ENCODE measurements at places on chromosomes 16 and 17. TPM values are rescaled to one million over a fixed set of nuclear protein-coding genes. Genes with fewer than 3 reads are reported as not detected.

DNA sequence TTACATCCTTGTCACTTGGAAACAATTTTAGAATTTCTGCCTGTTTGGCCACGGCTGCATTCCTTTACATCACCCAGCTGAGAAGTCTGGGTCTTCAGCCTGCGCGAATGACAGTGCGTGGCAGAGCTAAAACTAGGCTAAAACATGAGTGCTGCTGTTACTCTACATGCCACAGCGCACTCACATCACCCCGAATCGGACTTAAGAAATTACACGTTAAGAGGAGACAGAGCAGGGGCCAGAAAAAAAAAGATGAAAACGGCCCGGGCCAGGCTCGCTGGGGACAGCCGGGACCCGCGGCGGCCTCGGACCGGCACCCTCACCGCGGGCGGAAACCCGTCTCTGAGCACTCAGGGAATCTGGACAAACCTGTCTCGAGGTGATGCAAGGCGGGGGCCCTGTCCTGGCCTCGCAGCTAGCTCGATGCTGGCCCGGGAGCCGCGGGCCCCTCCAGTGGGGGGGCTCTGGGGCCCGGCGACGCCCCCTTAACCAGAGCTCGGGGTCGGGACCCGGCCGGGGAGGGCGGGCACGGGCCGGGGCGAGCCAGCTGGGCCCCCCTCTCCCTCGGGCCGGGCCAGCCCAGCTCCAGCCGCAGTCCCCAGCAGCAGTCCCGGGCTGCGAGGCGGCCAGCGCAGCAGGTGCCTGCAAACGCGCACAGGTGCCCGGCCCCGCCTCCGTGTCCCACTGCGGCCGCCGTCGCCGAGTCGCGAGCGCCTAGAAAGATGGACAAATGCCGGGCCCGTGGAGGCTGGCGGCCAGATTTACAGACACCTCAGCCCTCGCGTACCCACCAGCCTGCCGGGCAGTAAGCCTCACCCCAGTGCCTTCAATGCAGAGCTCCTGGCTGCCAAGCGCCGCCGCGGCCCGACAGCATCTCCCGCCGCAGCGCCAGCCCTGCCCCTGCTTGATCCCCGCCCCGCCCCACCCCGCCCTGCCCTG is at the start of gene AKTIP:
TSS of gene AKTIP (minus strand) at position 879 of the 939 bp plus-strand sequence. CDS start 2,950 bp downstream, outside the sequence.
- DNase-seq: no peak
- H3K4me3 ChIP-seq: peak within 1 kb of the TSS; percentile 98
- peaks cover 3% of the 10 kb centered on the region for H3K27me3 ChIP-seq
- H3K36me3 ChIP-seq: peaks cover 9% of the 10 kb centered on the region
- peak within 1 kb of the TSS; percentile 99 for H3K27ac ChIP-seq

- H3K27me3 ChIP-seq: no peaks in the 10 kb centered on the region
- no peak overlapping the region for H3K4me3 ChIP-seq
- H3K36me3 ChIP-seq: peaks cover 23% of the 10 kb centered on the region
Measured at GRCh38 chr17:16013943-16014407, 14.4 kb downstream of the TTC19 start.

DNA sequence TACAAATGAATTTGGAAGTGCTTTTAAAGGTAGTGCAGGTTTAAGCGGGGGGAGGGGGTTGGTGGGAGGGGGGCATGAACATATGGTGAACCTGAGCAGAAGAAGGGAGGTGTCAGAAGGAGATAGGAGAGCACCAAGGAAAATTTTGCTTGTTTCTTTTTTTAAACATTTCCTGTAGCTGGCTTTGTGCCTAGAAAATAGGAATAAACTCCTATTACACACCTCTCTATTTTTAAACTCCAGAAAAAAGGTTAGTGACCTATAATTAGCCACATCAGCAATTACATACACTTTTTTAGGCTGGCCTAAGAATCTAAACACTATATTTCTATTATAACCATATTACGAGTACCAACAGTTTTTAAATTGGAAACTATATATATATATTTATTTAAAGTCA is 159.1 kb downstream of the SKAP1 start:
- no peak overlapping the region for H3K27ac ChIP-seq
- H3K4me1 ChIP-seq: peaks cover 3% of the 10 kb centered on the region
- DNase-seq: no peak
- no peak overlapping the region for H3K4me3 ChIP-seq

DNA sequence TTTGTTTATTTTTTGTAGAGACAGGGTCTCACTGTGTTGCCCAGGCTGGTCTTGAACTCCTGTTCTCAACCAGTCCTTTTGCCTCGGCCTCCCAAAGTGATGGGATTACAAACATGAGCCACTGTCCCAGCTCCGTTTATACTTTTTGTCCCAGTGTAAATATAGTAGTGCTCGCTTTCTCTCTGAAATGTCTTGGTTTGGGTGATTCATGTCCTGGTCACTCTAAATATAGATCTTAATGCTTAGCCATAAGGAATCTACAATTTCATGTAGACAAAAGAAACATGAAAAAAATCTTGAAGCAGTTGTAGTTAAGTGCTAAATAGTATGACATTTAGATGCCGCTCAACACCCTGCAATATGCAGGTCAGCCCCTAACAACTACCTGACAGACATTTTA is 126.9 kb downstream of the KATNIP start:
- H3K27me3 ChIP-seq: no peaks in the 10 kb centered on the region
- no peak for DNase-seq
- no peak overlapping the region for H3K4me3 ChIP-seq
- H3K27ac ChIP-seq: peak overlapping the region; percentile 37
- H3K4me1 ChIP-seq: peaks cover 33% of the 10 kb centered on the region

GRCh38 chr17:63446753-63447470 is 806 bp upstream of the CYB561 start:
- peak overlapping the region; percentile 44 for H3K4me3 ChIP-seq
- peaks cover 20% of the 10 kb centered on the region for H3K27me3 ChIP-seq
- peaks cover 13% of the 10 kb centered on the region for H3K4me1 ChIP-seq
- peak overlapping the region; percentile 41 for H3K27ac ChIP-seq
- DNase-seq: no peak
- H3K36me3 ChIP-seq: no peaks in the 10 kb centered on the region

GRCh38 chr17:6488008-6488539 is 43.8 kb downstream of the PIMREG start:
- no peak overlapping the region for H3K4me3 ChIP-seq
- no peak for DNase-seq
- peaks cover 24% of the 10 kb centered on the region for H3K27me3 ChIP-seq
- H3K27ac ChIP-seq: no peak overlapping the region
- peaks cover 5% of the 10 kb centered on the region for H3K4me1 ChIP-seq
- H3K36me3 ChIP-seq: no peaks in the 10 kb centered on the region

GSG1L gene
- total RNA-seq: 1.4 TPM

DNA sequence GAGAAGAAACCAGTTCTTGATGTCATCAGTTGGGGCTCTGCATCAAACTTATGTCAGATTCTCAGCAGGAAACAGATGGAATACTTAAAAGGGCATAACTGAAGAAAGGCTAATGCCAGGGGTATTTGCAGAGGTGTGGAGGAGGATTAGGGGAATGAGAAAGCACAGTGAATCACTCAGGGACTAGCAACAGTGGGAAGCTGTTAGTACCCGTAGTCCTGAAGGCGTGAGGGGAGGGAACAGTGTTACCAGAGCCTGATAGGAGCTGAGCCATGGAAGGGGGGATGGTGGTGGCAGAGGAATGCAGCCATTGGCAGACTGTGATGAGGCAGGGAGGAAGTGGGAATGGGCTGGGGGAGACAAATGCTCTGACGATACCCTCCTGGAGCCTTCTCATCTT is 162.3 kb downstream of the UTP18 start:
- peaks cover 29% of the 10 kb centered on the region for H3K27me3 ChIP-seq
- H3K4me3 ChIP-seq: no peak overlapping the region
- no peaks in the 10 kb centered on the region for H3K36me3 ChIP-seq
- H3K27ac ChIP-seq: no peak overlapping the region

CCL7 gene
- total RNA-seq: not detected

GRCh38 chr17:48290378-48290777 is 139.6 kb downstream of the SKAP1 start:
- DNase-seq: no peak
- peaks cover 7% of the 10 kb centered on the region for H3K27me3 ChIP-seq
- H3K4me1 ChIP-seq: peaks cover 15% of the 10 kb centered on the region
- H3K4me3 ChIP-seq: no peak overlapping the region
- no peaks in the 10 kb centered on the region for H3K36me3 ChIP-seq

DNA sequence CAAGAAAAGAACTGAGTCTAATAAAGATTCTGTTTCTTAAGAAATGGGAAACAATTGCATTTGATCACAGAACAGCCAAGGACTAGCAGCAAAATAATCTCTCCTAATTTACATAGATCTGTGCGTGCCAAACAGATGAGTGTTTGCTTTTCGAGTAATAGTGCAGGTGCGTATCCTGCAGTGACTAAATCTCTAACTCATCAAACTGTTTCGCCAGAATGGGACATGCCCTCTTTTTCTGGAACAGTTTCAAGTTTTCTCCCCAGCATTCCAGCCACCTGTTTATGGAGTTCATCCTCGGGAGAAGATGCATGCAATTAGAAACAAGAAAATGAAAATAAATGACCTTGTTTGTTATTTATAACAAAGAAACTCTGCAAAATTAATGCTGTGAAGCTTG is 5.7 kb upstream of the TOX3 start:
- no peak for DNase-seq
- no peaks in the 10 kb centered on the region for H3K36me3 ChIP-seq
- H3K4me3 ChIP-seq: no peak overlapping the region

INCA1 gene
- total RNA-seq: 0.86 TPM

DNA sequence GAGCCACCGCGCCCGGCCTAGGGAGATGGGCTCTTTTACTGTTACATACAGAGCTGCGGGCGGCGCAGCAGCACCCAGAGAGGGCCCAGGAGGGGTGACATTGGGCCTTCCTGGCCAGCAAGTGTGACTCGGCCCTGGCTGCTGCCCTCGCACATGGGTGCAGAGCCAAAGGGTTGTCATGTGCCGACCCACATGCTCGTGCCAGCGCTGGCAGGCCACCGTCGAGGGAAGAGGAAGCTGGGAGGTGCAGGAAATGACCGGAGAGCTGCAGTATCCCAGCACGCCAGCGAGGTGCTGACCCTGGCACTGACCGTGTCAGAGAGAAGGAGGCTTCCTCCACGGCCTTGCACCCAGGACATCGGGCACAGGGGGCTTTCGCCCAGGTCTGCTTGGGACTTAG is 8.0 kb downstream of the ENDOV start:
- peaks cover under 1% of the 10 kb centered on the region for H3K4me1 ChIP-seq
- H3K27ac ChIP-seq: no peak overlapping the region
- no peak for DNase-seq
- peaks cover 10% of the 10 kb centered on the region for H3K36me3 ChIP-seq

GRCh38 chr16:78134944-78135619 is 35.6 kb downstream of the WWOX start:
- no peaks in the 10 kb centered on the region for H3K27me3 ChIP-seq
- peaks cover 15% of the 10 kb centered on the region for H3K36me3 ChIP-seq
- no peak for DNase-seq
- H3K4me3 ChIP-seq: no peak overlapping the region

GGA3 gene
- 64.4 TPM for total RNA-seq

GRCh38 chr16:86512860-86513470 is 2.6 kb downstream of the FOXF1 start:
- no peak overlapping the region for H3K27ac ChIP-seq
- peak overlapping the region; percentile 68 for H3K4me3 ChIP-seq
- DNase-seq: no peak
- peaks cover 74% of the 10 kb centered on the region for H3K27me3 ChIP-seq
- peaks cover 5% of the 10 kb centered on the region for H3K4me1 ChIP-seq

EME1 gene
- 18.7 TPM for total RNA-seq

PITPNM3 gene
- total RNA-seq: 4.3 TPM

All from type B pancreatic cell (in vitro differentiated cells).